ENCODE measurements at places on chromosomes 11 and 22.

- no peak for DNase-seq
Observed at GRCh38 chr11:63489879-63490278, 1.1 kb downstream of the PLAAT5 start.

- DNase-seq, result no peak
Observed at GRCh38 chr11:45511566-45511965, 153.9 kb downstream of the CHST1 start.

DNA sequence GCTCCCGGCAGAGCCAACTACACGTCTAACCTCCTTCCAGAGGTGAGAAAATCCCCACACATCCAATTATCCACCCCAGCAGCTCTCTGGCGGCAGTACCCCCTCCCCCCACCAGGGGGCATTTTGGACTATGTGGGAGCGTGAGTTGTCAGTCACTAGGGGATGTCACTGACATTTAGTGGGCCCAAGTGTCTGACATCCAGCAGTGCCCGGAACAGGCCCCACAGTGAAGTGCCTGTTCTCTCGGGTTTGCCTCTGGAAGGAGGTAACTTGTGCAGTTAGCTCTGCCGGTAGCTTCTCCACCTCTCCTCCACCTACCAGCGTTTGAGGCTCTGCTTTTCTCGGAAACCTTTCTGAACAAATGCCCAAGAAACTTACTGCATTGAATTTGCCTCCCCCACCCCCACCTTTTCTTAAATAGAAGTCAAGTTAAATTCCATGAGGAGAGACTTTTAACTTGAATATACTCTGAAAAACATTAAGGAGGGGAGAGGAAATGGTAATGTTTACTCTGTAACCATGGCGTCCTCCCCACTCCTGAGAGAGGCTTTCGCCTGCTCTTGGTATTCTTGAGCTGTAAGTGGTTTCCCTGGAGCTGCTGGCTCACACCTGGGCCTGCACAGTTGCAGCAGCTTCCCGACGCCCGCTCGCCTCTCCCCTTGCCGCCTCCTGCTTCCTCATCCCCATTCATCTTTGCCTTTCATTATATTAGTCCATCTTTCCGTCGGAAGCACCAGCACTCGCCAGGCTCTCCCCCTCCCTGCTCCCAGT, 112.8 kb downstream of the WNT7B start:
- DNase-seq, result no peak

GRCh38 chr22:46604306-46604690, 15.9 kb upstream of the GRAMD4 start:
- no peak for DNase-seq

GRCh38 chr11:8566613-8567210, 27.3 kb downstream of the STK33 start:
- DNase-seq, result no peak

GRCh38 chr22:40585310-40585751, 51.2 kb downstream of the MRTFA start:
- no peak for DNase-seq

DNA sequence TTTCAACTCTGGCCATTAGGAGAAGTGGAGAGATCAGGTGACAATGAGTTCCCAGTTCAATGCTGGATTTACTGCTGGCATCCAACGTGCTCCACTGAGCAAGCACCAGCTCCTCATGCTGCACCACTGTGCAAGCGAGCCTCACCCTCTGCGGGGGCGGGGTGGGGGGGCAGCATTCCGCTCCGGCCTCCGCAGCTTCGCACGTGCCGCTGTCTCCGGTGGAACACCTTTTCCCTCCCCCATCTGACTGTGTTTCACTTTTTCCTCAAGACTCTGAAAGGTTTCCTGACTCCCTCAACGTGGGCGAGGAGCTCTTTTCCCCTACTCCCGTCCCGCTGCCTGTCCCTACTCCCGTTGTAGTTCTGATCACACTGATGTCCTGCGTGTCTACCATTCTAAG, 835 bp upstream of the RHOD start:
- no peak for DNase-seq

GRCh38 chr11:107704451-107704850, 7.4 kb downstream of the SLN start:
- DNase-seq, result no peak

DNA sequence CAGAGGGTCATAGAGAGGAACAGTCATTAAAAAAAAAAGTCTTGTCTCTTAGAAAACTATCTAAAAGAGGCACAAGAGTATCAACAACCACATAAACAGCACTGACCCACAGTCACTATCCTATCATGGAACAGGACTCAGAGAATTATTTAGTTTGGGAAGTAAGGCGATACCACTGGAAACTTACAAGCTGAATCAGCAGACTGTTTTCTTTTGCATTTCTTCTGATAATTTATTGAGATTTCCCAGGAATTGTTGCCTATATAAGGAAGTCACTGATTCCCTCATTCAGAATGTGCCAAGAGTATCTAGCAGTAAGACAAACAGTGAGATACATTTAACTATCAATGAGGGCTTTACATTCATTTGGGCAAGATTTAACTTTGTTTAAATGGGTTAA, 304.1 kb downstream of the GUCY1A2 start:
- no peak for DNase-seq

- DNase-seq, result no peak
Observed at GRCh38 chr11:11407763-11408084, 54.7 kb upstream of the CSNK2A3 start.

- DNase-seq, result no peak
Observed at GRCh38 chr22:29641042-29641699, 37.7 kb downstream of the NF2 start.

DNA sequence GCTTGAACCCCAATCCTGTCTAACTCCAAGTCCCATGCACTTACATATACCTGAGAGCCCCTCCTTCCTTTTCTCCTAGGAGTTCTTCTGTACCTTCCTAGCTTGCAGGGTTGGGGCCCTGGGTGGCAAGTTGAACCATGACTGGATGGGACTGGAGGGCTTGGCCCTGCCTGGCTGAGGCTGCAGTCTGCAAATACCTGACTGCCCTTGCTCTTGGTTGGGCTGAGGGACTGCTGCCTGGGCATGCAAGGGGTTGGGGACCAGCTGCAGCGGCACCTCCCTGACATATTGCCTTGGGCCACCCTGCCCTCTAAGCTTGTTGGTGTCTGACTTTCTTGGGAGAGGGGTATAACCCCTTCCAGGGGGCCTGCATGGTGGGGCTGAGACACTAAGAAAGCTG, 9.8 kb upstream of the SLC39A13 start:
- no peak for DNase-seq

- no peak for DNase-seq
Observed at GRCh38 chr22:29713156-29713727, 6.6 kb upstream of the CABP7 start.

DNA sequence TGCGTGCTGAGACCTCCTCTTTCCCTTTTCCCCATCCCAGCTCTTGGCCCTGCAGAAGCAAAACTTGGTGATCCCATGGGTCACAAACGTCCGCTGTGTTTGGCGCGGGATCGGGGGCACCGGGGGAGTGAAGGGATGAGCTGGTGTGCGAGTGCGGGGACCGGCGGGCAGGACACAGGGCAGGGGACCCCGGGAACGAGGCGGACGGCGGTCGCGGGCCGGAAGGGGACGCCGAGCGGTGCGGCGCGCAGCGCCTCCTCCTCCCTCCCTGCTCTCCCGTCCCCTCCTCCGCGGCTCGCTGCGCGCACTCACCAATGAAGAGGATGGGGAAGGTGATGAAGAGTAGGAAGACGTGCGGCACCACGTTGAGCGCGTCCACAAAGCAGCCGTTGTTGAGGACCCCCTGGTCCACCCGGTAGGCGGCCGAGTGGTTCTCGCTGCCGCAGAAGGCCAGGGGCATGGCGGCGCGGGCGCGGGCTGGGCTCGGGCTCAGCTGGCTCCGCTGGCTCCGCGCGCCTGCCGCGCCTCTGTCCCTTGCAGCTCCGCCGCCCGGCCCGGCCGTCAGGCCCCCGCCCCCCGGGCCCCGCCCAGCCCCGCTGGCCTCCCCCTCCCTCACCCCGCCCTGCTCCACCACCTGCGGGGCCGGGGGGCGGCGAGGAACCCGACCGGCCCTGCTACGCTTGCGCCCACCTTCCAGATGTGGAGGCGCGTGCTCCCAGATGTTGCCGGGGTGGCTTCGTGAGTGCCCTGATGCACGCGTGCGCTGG, at the start of gene ABCC8:
ABCC8 (minus strand) TSS at position 529 of the 767 bp plus-strand sequence; CDS start at position 460, 69 bp downstream.
- no peak for DNase-seq

DNA sequence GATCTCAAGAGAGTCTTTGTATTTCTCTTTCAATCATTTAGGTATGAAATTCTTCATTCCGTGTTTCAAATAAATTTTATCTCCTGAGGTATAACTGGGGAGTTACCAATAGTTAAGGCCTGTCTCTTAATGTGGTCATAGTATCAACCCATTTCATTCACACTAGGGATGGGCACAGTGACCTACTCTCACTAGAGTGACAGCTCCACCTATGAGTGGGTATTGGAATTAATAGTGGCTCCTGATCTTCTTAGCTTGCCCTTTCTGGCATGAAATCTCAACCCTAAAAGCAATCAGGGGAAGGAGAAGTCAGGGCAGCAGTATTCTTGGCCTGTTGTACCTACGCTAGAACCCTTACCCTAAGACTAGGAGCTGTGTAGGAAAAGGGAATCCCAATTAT, 507.7 kb downstream of the FAM181B start:
- no peak for DNase-seq

DNA sequence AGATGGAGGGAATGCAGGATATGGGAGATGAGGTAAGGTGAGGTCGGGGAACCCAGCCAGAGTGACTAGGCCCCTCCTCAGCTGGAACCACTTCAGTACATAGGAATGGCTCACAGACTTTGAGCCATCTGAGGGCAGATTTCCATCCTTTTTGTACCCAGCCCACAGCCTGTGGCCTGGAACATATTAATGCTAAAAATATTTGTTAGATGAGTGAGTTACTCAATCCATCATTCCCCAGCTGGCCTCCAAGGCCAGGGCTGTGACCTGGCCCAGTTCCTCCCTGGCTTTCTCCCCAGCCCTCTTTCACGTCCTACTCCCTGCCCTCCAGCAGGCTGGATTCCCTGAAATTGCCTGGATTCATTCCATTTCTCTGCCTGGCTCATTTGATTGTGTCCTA, 57.2 kb upstream of the PRDM11 start:
- DNase-seq, result no peak

GRCh38 chr11:42253156-42253555, 793.7 kb upstream of the LRRC4C start:
- DNase-seq, result no peak

- DNase-seq, result no peak
Observed at GRCh38 chr22:30221121-30221992, 25.2 kb downstream of the LIF start.

DNA sequence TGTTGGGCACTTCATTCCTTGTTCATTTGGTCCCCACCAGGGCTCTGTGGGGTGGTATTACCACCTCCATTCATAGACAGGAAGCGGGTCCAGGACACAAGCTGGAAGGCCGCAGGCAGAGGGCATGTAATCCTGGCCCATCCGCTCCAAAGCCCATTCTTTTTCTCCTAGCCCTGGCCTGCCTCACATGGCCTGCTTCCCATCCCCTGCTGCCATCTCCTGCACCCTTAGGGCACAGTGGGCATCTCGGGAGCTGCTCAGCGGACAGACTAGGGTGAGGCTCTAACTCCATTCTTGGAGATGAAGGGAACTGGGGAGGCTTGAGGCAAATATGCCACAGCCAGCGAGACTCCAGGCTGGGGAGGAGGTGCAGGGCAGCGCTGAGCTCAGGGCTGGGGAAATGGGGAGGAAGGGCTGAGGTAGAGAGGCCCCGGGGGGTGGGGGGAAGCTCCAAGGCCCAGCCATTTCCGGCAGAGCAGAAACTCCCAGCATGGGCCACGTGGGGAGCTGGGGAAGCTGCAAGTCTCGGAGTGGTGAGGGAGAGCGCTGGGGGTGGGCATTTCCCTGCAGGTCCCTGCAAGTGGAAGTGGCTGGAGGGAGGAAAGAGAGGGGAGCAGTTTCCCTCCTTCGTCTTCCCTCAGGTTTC, 14.3 kb upstream of the BCL9L start:
- DNase-seq, result no peak

GRCh38 chr11:46252373-46252914, 25.0 kb upstream of the CREB3L1 start:
- no peak for DNase-seq

GRCh38 chr11:116972691-116973090, 125.5 kb downstream of the SIK3 start:
- DNase-seq, result no peak

DNA sequence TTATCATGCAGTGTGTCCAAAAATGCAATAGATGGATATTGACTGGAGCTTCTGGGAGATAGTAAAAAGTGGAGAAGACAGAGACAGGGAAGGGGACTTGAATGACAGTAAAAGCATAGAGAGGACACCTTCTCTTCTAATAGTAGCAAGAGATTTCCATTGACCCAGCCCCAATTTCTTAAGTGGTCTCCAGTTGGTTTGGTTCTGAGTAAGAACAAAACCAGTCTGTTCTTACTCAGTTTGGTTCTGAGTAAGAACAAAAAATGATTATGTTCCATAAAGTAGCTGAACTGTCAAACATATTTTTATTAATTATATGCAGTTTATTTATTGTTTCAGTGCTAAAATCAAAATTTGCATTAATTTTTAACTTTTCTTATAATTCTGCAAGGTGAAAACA, 316.8 kb upstream of the MPPED2 start:
- no peak for DNase-seq

- DNase-seq, result no peak
Observed at GRCh38 chr11:116928845-116929244, 91.4 kb upstream of the APOA1 start.
